WTC11 (cell line): ENCODE measurements at places on chromosomes 16 and 17. TPM values are rescaled to one million over a fixed set of nuclear protein-coding genes. Genes with fewer than 3 reads are reported as not detected.

DNA sequence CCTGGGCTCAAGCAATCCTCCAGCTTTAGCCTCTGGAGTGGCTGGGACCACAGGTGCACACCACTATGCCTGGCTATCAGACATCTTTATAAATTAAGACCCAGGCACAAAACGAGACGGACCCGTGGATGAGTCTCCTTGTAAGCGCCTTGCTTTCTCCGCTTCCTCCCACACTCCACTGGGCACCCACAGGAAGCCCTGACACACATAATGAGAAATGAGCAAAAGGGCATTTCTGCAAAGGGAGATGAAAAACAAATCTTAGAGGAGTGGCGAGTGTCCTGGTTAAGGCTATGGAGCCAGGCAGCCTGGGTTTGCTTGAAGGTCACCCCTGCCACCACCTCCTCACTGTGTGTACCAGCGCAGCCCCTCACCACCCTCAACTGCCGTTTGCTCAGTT, 56.3 kb downstream of the XYLT1 start:
- no peak for DNase-seq

GRCh38 chr17:80961541-80962330, 29.9 kb upstream of the CHMP6 start:
- no peak for DNase-seq

- DNase-seq, result no peak
Measured at GRCh38 chr16:81461766-81462165, 17.2 kb downstream of the CMIP start.

DNA sequence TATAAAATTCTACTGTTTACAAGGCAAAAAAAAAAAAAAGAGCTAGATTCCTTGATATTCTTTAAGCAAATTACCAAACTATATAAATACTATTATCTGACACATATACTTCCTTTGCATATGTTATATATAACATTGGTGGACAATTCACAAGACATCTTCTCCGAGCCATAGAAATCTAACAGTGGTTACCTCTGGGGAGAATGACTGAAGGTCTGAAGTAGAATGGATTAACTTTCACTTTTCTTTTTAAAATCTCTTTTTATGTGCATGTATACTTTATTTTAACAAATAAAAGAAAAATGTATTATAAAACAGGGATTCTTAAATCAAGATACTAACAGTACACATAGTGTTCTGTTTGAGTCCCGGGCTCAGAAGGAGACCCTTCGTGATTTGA, 131.0 kb downstream of the MRTFB start:
- no peak for DNase-seq

GRCh38 chr17:50637829-50638605, 3.3 kb downstream of the ABCC3 start:
- DNase-seq, result no peak

GRCh38 chr17:69812240-69812837, 262.7 kb upstream of the KCNJ16 start:
- DNase-seq, result no peak

- DNase-seq, result no peak
Measured at GRCh38 chr16:84916178-84916577, 95.2 kb downstream of the ZDHHC7 start.

GRCh38 chr17:32388613-32389459, 38.9 kb downstream of the ZNF207 start:
- DNase-seq, result no peak

DNA sequence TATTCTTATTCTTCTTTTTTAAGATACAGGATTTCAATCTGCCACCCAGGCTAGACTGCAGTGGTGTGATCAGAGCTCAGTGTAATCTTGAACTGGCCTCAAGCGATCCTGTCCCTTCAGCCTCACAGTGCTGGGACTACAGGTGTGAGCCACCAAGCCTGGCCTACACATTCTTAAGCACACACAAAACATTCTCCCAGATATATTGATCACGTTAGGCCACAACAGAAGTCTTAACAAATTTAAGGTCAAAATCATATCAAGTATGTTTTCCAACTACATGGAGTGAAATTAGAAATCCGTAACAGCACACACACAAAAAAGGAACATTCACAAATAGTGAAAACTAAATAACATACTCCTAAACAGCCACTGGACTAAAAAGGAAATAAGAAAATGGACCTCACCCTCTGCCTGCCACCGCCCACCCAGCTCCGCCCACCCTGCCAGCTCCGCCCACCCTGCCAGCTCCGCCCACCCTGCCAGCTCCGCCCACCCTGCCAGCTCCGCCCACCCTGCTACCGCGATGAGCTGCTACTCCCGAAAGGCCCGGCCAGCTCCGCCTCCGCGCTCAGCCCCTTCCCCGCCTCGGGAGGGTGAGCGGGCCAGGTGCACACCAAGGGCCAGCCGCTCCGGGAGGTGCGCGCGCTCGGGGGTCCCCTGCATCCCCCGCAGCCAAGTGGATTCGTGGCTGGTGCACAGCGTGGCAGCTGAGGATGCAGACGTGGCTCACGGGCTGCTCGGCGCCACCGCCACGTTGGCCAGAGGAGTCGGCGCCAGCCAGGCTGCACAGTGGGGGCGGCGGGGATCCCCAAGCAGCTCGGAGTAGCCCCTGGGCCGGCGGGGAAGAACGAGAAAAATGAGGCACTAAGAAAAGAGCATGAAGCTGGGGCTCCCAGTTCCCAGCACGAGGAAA, 41.2 kb downstream of the C16orf87 start:
- peak; percentile 86 for DNase-seq

DNA sequence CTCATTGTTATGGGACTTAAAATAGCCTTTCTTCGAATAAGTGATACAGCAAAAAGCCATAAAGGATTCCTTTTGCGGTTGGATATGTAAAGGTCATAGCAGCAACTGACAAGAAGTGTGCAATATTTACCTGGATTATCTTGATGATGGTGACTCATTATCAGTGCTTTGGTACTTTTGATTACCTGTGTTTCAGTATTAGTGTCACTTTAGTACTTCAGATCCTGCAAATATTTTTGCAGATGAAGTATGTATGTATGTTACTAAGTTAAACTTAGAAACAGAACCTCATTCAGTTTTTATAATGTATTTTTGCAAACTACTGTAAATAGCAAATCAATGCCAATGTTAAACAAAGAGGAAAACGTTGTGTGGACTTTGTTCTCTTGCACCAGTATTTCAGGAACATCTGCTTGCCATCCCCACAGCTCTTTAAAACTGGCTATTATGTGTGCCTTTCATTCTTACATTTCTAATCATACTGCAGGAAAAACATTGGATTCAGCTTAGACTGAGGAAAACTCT, 10.5 kb downstream of the CNEP1R1 start:
- DNase-seq, result no peak

GRCh38 chr16:67392301-67393059, 818 bp downstream of the TPPP3 start:
- DNase-seq, result no peak

DNA sequence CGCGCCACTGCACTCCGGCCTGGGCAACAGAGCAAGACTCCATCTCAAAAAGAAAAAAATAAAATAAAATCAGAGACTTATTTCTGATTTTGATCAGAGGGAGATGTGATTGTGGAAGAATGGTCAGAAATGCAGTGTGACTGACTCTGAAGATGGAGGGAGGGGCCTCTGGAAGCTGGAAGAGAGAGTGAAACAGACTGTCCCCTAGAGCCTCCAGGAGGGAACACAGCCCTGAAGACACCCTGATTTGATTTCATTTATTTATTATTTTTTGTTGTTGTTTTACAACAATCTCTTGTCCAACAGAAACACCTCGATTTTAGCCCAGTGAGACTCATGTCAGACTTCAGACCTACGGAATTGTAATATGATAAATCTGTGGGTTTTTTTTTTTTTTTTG, 26.1 kb downstream of the BCL7C start:
- no peak for DNase-seq

DNA sequence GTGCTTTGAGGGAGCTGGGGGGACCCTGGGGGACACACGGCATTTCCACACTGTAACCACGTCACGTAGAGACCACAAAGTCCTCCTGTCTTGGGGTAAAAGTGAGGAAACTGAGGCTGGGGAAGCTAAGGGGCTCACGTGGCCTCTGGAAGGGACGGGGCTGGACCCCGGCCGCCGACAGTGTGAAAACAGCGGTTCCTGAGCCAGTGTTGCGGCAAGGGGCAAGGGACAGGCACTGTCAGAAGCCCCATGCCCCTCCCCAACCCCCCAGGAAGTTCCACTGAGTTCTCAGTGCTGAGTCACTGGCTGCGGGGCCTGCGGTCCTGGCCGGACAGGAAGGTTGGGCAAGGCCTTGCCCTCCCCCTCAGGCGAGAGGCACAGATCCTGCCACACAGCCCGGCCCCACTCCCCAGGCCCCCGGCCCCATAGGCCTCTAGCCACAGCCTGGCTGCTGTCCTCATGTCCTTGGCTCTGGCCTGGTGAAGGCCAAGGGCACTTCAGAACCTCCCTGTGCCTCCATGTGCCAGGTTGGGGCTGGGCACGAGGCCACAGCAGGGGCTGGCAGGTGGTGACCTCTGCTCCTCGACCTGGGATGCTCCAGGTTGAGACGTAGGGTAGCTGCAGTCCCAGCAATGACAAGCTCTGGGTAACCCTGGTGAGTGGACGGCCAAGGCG, 5.0 kb upstream of the CCDC57 start:
- no peak for DNase-seq

- DNase-seq, result no peak
Measured at GRCh38 chr16:10465821-10466220, 80.0 kb downstream of the ATF7IP2 start.

- no peak for DNase-seq
Measured at GRCh38 chr16:12086822-12087221, 110.3 kb downstream of the SNX29 start.

DNA sequence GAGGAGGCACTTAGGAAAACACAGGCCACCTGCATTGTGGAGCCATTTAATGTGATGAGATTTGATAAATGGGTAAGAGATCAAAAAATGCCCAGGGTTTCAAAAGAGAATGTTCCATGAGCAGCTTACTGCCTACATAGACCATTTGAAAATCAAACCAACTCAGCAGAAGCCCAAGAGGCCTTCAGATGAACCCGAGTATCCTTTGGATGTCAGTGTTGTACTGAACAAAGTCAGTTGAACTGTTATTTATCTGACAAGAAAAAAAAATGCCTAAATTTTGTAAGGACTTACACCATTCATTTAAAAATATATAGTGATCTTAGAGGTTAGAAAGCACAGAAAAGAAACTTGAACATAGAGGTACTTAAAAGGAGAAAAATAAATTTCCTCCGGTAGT, 381.7 kb downstream of the ZFHX3 start:
- no peak for DNase-seq

DNA sequence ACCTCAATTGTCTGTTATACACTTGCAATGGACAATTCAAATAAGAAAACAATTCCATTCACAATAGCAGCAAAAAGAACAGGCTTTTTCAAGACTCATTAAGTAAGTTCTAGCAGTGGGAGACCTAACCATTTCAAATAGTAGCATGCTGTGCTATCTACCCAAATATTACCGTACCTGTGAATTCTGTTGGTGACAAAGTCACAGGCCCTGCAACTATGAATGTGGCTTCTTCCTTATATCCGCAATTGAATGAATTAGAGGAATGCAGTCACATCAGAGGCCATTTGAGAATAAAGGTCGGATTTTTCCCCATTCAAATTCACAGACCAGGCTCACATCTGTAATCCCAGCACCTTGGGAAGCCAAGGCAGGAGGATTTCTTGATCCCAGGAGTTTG, 800 bp upstream of the NME4 start:
- no peak for DNase-seq

- no peak for DNase-seq
Measured at GRCh38 chr17:50430821-50431618, 5.0 kb downstream of the ACSF2 start.

DNA sequence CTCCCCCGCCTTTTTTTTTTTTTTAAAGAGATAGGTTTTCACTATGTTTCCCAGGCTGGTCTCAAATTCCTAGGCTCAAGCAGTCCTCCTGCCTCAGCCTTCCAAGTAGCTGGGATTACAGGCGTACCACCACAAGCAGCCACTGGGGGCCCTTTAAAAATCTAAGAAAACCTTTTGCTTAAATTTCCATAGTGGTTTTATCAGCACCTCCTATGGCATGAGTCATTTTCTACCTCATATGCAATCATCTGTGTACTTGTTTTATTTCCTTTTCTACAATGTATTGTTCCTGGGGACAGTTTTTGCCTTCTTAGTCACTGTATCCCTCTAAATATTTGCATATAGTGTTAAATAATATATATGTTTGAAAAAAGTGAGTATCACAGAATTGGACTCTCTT, 29.2 kb downstream of the GNA13 start:
- peak; percentile 41 for DNase-seq

DNA sequence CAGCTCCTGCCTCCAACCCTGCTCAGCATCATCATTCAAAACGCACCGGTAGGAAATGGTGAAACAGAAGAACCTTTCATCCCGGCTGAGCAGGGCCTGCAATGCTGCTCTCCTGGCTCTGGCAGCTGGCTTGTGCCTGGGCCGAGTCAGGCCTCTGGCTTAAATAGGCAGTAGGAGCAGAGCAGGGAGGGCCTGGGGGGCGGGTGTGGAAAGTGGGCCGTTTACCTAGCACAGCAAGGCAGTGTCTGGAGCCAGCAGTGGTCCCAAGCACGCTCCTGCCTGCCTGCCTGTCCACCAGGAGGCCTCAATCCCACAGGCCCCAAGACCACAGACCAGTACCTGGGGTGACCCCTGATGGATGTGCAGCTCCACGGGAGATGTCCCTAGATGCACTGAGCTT, 59.3 kb downstream of the SMPD3 start:
- no peak for DNase-seq

DNA sequence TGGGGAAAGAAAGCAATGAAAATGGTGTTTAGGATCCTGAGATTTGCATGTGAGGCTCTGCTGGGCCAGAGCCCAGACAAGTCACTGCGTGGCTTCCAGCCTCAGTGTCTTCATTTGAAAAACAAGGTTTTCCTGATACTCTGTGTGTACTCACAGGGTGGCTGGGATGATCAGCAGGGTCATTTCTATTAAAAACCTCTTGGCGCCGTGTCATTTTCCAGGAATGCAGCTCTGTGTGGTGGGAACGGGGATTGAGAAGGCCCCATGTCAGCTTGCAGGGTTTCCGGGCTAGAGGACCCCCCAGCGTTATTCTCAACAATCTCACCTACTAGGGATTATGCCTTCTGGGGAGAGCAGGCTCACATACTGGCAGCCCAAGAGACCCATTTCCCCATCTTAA, 73.5 kb downstream of the FOXL1 start:
- no peak for DNase-seq

- DNase-seq, result no peak
Measured at GRCh38 chr17:28347261-28347891, 10.0 kb downstream of the POLDIP2 start.

- DNase-seq, result no peak
Measured at GRCh38 chr16:59090541-59090940, 356.4 kb upstream of the GOT2 start.

GRCh38 chr17:78567991-78568390, 9.2 kb downstream of the DNAH17 start:
- DNase-seq, result no peak

The ARHGDIG gene
- total RNA-seq, result 3.4 to 4.0 TPM (median 3.5 TPM) in 3 replicates

The RPUSD1 gene
- 35.0 to 45.1 TPM (median 36.6 TPM) in 3 replicates for total RNA-seq

The PPM1E gene
- total RNA-seq, result 8.1 to 8.4 TPM (median 8.2 TPM) in 3 replicates

The SLC13A2 gene
- total RNA-seq, result not detected in 3 replicates

The SPATA22 gene
- total RNA-seq, result not detected in 3 replicates

The USP43 gene
- total RNA-seq, result 6.8 to 8.6 TPM (median 7.3 TPM) in 3 replicates
